Natural killer cell treated with Interleukin-12 subunit alpha and Interleukin-12 subunit beta and Interleukin-15 and Interleukin-18, amount 100 ng/mL, for 72 hours (primary cell): ENCODE measurements at places on chromosomes 1 and 21. TPM values are rescaled to one million over a fixed set of nuclear protein-coding genes. Genes with fewer than 3 reads are reported as not detected.
A peak's percentile ranks its signal among the peaks of the same experiment; 100 is the strongest.

DNA sequence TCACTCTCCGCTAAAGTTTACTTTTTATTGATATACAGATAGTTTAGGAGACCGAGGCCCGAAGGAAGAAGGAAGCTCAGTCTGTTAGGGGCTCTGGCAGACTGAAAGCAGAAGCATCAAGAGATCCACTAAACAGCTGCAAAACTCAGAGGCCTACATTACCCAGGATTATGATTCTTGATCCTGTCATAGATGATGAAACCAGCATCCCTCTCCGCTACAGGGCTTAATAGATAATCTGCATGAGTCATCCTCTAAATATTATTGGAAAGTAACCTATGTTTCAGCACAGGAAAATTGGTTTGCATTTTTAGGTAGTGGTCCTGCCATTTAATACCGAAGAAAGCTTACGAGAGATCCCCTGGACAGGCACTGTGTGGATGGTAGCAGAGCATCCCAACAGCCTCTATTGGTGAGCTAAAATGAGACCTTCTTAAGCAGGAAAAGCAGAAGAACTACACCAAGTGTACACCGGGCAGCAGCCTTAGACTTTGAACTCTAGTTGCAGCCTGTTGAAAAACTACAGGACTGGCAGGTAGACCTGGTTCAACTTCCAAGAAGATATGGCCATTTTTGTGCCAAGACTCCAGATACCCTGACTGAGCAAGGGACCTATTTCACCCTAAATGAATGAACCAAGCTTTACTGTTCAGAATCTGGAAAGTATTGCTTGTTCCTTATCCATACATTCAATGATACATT, 6.8 kb downstream of the CASQ2 start:
- H3K27me3 ChIP-seq, result peaks cover 19% of the 10 kb centered on the region
- no peaks in the 10 kb centered on the region for H3K36me3 ChIP-seq
- H3K27ac ChIP-seq, result no peak overlapping the region
- no peaks in the 10 kb centered on the region for H3K4me1 ChIP-seq
- DNase-seq, result no peak

GRCh38 chr1:112599477-112599876, 19.5 kb downstream of the ST7L start:
- H3K27me3 ChIP-seq, result no peaks in the 10 kb centered on the region
- no peaks in the 10 kb centered on the region for H3K36me3 ChIP-seq
- DNase-seq, result no peak
- no peak overlapping the region for H3K27ac ChIP-seq

GRCh38 chr1:234722904-234723720, 113.1 kb upstream of the IRF2BP2 start:
- H3K4me1 ChIP-seq, result peaks cover 58% of the 10 kb centered on the region
- H3K27me3 ChIP-seq, result no peaks in the 10 kb centered on the region
- H3K4me3 ChIP-seq, result peak overlapping the region; percentile 85
- peak overlapping the region; percentile 99 for H3K27ac ChIP-seq
- no peak for DNase-seq
- no peaks in the 10 kb centered on the region for H3K36me3 ChIP-seq

GRCh38 chr1:53532377-53532776, 73.2 kb downstream of the DMRTB1 start:
- no peak overlapping the region for H3K4me3 ChIP-seq
- no peak for DNase-seq
- H3K27ac ChIP-seq, result no peak overlapping the region
- H3K4me1 ChIP-seq, result no peaks in the 10 kb centered on the region

GRCh38 chr1:53585129-53585528, 125.9 kb downstream of the DMRTB1 start:
- H3K27me3 ChIP-seq, result peaks cover 37% of the 10 kb centered on the region
- peaks cover 42% of the 10 kb centered on the region for H3K4me1 ChIP-seq
- DNase-seq, result peak; percentile 83
- H3K27ac ChIP-seq, result peak overlapping the region; percentile 28
- peak overlapping the region; percentile 8 for H3K4me3 ChIP-seq

DNA sequence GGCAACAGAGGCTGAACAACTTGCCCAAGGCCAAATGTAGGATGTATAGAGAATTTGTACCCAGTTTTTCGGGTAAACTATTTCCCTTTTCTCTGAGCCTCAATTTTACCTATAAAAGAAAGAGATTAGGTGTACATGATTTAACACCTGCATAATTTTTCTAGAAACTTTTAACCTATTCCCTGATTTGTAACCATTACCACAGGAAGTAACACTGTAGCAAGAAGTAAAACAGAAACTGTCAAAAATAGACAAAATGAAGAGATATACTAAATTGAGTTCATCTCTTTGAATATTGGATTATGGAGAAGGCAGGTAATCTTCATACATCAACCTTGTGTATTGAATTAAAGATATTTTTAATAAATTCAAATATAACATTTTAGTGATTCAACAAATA, 136.2 kb downstream of the ZC3H11B start:
- H3K27me3 ChIP-seq, result no peaks in the 10 kb centered on the region
- H3K36me3 ChIP-seq, result no peaks in the 10 kb centered on the region
- H3K4me1 ChIP-seq, result no peaks in the 10 kb centered on the region

GRCh38 chr1:20185834-20186782, at the start of the genes PLA2G2C and UBXN10:
Gene PLA2G2C (minus strand): TSS chr1:20186518. CDS start chr1:20177363, 9,155 bp downstream.
Gene UBXN10 (plus strand): TSS chr1:20186096. CDS start chr1:20190562, 4,466 bp downstream.
- peak within 1 kb of the TSS; percentile 82 for H3K4me3 ChIP-seq
- peak within 1 kb of the TSS; percentile 77 for H3K27ac ChIP-seq
- no peaks in the 10 kb centered on the region for H3K36me3 ChIP-seq
- peak; percentile 64 for DNase-seq
- peaks cover 44% of the 10 kb centered on the region for H3K4me1 ChIP-seq

GRCh38 chr21:25997788-25998611, 172.6 kb downstream of the APP start:
- H3K4me3 ChIP-seq, result no peak overlapping the region
- no peak for DNase-seq
- no peaks in the 10 kb centered on the region for H3K36me3 ChIP-seq
- no peaks in the 10 kb centered on the region for H3K27me3 ChIP-seq
- H3K4me1 ChIP-seq, result no peaks in the 10 kb centered on the region
- no peak overlapping the region for H3K27ac ChIP-seq

BMP8B gene
- total RNA-seq, result 1.8 TPM

ADAM30 gene
- total RNA-seq, result not detected

DNA sequence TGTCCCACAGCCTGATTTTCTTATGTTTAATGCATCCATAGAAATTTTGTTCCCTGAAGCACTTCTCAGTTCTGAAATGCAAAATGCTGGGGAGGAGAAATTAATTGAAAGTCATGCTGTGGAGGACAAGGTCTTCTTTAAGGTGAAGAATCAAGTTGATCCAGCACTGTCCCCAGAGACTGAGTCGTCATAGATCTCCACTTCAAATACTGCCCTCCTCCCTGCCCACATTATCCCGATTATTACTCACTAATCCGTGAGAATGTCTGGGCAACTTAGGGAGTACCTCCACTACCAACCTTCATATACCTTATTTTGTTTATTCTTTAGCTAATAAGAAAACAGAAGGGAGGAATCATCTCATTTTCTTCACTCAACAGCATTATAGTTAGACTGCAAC, 70.0 kb upstream of the FMN2 start:
- DNase-seq, result no peak
- H3K4me1 ChIP-seq, result no peaks in the 10 kb centered on the region
- H3K27ac ChIP-seq, result no peak overlapping the region

DNA sequence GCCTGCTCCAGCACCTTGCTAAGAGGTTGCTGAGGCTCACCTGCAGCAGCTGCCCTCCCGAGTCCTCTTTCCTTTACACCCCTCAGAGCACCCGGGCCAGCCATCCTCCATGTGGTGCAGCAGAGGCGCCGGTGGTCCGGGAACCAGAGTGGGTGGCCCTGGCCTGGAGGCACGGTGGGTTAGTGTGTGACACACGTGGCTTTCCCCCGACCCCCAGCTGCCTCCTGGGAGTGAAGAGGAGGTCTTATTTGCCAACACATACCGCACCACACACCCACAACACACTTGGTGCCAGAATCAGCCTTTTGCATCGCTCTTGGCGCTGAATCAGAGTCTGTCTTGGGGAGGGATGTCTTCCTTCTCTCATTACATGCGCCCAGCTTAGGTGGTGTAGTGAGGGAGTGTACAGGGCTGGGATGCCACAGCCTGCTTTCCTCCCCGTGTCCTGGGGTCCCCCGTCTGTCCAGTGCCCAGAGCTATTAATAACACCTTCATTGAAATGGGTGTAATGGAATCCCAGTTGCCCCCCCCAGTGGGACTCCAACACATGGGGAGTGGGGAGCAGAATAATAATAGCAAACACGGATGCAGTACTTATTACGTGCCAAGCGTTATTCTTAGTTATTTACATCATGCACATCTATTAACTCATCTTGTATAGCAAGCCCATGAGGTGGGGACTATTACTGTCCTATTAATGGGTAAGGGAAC, 38.2 kb downstream of the MAPKAPK2 start:
- H3K27ac ChIP-seq, result peak overlapping the region; percentile 50
- no peak overlapping the region for H3K4me3 ChIP-seq
- H3K36me3 ChIP-seq, result no peaks in the 10 kb centered on the region
- peaks cover 51% of the 10 kb centered on the region for H3K4me1 ChIP-seq

DNA sequence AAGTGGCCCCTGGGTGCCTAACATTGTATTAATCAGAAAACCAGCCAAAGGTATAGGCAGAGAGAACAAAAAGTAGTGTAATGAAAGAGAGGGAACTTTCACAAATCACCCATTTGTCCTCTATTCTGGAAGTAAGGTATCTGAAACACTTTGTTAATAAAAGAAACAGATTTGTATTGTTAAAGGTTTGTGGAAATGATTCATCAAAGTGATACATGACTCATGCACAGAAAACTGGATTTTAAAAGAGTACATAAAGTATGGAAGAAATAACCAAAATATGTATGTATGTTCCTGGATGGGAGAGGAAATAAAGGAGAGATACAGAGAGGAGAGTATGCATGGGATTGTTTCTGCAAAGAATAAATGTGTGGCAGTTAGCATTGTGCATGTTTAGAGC, 126.8 kb downstream of the RGS21 start:
- no peak for DNase-seq
- no peak overlapping the region for H3K27ac ChIP-seq
- no peaks in the 10 kb centered on the region for H3K36me3 ChIP-seq
- H3K4me1 ChIP-seq, result no peaks in the 10 kb centered on the region
- H3K27me3 ChIP-seq, result peaks cover 7% of the 10 kb centered on the region

- H3K27ac ChIP-seq, result no peak overlapping the region
- H3K4me3 ChIP-seq, result no peak overlapping the region
- no peaks in the 10 kb centered on the region for H3K27me3 ChIP-seq
- H3K36me3 ChIP-seq, result peaks cover 29% of the 10 kb centered on the region
- H3K4me1 ChIP-seq, result peaks cover 14% of the 10 kb centered on the region
- no peak for DNase-seq
These were observed 118.6 kb upstream of the IFFO2 start for GRCh38 chr1:19074902-19075721.

YOD1 gene
- 8.1 TPM for total RNA-seq

- DNase-seq, result no peak
- H3K4me3 ChIP-seq, result peak overlapping the region; percentile 70
- H3K4me1 ChIP-seq, result peaks cover 15% of the 10 kb centered on the region
- peak overlapping the region; percentile 86 for H3K27ac ChIP-seq
These were observed 25.2 kb upstream of the RCAN1 start for GRCh38 chr21:34639882-34640788.

SPRR2A gene
- total RNA-seq, result not detected

DNA sequence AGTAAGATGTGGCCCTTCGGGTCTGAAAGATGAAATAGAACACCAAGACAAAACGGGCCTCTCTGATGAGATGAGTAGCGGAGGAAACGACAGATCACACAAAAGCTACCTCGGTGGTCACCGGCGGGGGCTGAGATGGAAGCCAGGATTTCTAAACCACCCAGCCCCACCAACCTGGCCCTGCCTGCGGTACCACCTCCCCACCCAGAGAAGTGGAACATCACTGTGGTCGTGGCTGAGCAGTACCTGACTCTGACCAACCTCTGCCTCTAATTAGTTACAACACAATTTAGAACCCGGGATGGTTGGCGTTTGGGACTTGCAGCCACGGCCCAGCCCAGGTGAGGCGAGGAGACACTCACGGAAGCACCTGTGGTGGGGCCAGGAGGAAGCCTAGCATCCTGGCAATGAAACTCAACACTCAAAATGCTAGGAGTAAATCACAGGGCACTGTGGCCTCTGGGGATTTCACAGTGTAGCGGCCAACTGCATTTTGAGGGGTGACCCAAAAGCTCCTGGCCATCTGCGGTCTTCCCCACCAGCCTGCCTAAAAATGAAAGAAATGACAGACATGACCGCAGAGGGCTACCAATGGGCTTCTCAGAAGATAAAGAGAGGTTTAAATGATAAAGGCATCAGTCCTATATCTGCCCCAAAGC, 73.4 kb downstream of the ITPKB start:
- peak overlapping the region; percentile 25 for H3K27ac ChIP-seq
- no peak for DNase-seq
- H3K4me1 ChIP-seq, result peaks cover 68% of the 10 kb centered on the region
- H3K4me3 ChIP-seq, result peak overlapping the region; percentile 58
- no peaks in the 10 kb centered on the region for H3K36me3 ChIP-seq

GUCA2A gene
- total RNA-seq, result not detected

- no peaks in the 10 kb centered on the region for H3K4me1 ChIP-seq
- no peak within 1 kb of the TSS for H3K27ac ChIP-seq
- no peak within 1 kb of the TSS for H3K4me3 ChIP-seq
- no peak for DNase-seq
These were observed at the start of gene KCNK2 for GRCh38 chr1:215082532-215083382. Gene KCNK2 (plus strand): TSS chr1:215082737. CDS start chr1:215083386, 649 bp downstream.

DNA sequence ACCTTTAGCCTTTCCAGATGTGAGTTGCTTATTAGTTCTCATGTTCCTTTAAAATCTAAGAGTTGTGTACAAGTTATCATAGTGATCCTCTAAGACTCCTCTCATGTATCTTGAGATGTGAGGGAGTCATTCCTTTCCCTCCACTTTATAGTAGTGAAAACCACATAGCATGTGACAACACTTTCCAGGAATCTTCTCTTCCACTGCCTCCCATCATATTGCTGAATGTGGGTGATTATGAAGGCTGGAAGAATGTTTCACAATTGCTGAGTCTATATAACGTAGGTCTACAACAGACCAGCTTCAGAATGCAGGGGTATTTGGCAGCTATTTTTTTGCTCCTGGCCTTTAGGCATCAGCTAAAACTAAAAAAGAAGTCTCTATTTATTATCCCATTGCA, 44.7 kb upstream of the LRRC7 start:
- H3K4me3 ChIP-seq, result no peak overlapping the region
- no peak overlapping the region for H3K27ac ChIP-seq
- H3K27me3 ChIP-seq, result no peaks in the 10 kb centered on the region
- no peak for DNase-seq
- H3K4me1 ChIP-seq, result no peaks in the 10 kb centered on the region
- H3K36me3 ChIP-seq, result peaks cover 4% of the 10 kb centered on the region

- H3K27me3 ChIP-seq, result no peaks in the 10 kb centered on the region
- no peaks in the 10 kb centered on the region for H3K4me1 ChIP-seq
- no peak overlapping the region for H3K4me3 ChIP-seq
- H3K36me3 ChIP-seq, result no peaks in the 10 kb centered on the region
- no peak overlapping the region for H3K27ac ChIP-seq
These were observed 26.1 kb downstream of the SYF2 start for GRCh38 chr1:25206201-25206600.
